Keratinocyte (primary cell): ENCODE measurements at places on chromosomes 12 and 14.
A peak's percentile ranks its signal among the peaks of the same experiment; 100 is the strongest.

DNA sequence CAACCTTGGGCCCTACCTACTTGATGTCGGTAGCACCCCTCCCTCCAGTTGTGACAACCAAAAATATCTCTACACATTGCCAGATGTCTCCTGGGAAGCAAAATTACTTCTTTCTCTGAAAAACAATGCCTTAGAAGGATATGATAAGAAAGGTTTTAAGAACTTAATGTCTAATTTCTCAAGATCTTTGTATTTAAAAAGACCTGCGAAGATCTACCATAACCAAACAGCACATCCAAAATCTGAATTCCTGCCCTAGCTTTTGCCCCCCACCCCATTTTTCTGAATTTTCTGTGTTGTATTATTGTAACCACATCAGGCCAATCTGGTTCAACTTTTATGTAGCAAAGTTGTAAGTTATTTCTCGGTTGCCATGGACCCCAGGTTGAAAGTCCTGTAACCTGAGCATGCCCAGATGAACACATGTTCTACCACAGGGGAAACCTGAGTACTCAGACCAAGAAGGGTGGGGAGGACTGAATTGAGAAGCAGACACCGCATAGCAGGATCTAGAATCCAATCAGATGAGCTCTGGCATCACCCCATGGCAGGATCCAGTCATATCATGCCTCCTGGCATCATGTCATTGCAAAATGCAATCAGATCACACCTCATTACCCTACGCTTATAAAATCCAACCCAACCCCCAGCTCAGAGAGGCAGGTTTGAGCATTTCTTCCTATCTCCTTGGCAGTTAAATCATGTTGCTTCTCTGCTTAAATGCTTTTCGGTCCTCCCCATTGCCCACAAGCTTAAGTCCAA is 8.7 kb downstream of the TMEM253 start:
- DNase-seq: no peak
- no peaks in the 10 kb centered on the region for H3K27me3 ChIP-seq
- H3K36me3 ChIP-seq: no peaks in the 10 kb centered on the region
- no peak overlapping the region for H3K4me3 ChIP-seq

GRCh38 chr12:67991158-67991557 is 1.9 kb downstream of the IFNG-AS1 start:
- peaks cover 18% of the 10 kb centered on the region for H3K27me3 ChIP-seq
- H3K4me1 ChIP-seq: no peaks in the 10 kb centered on the region
- no peak for DNase-seq
- H3K36me3 ChIP-seq: no peaks in the 10 kb centered on the region

DNA sequence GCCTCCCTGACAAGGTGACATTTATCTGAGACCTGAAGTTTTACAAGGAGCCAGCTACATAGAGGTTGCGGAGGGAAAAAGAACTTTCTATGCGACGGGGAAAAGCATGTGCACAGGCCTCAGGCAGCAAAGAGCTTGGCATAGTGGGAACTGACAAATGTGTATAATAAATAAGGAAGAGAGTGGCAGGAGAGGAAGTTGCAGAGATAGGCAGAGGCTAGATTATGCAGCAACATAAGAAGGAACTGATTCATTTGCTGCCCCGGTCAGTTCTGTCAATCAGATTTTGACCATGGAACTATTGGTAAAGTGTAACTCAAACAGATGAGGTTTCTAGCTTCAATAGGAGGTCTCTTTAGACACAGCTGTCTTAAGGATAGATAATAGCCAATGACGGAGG is 33.7 kb upstream of the RIC8B start:
- H3K27ac ChIP-seq: no peak overlapping the region
- no peak for DNase-seq
- H3K4me3 ChIP-seq: no peak overlapping the region
- H3K27me3 ChIP-seq: peaks cover 11% of the 10 kb centered on the region
- H3K36me3 ChIP-seq: no peaks in the 10 kb centered on the region

GRCh38 chr12:98838231-98838647 is 193.1 kb downstream of the APAF1 start:
- no peaks in the 10 kb centered on the region for H3K36me3 ChIP-seq
- no peaks in the 10 kb centered on the region for H3K27me3 ChIP-seq
- no peak overlapping the region for H3K27ac ChIP-seq
- no peak overlapping the region for H3K4me3 ChIP-seq
- no peaks in the 10 kb centered on the region for H3K4me1 ChIP-seq
- no peak for DNase-seq

- H3K4me1 ChIP-seq: no peaks in the 10 kb centered on the region
- no peak for DNase-seq
- H3K27me3 ChIP-seq: no peaks in the 10 kb centered on the region
- no peak overlapping the region for H3K27ac ChIP-seq
- H3K36me3 ChIP-seq: no peaks in the 10 kb centered on the region
- H3K4me3 ChIP-seq: no peak overlapping the region
Observed at GRCh38 chr12:92951006-92951405, 21.9 kb upstream of the EEA1 start.

DNA sequence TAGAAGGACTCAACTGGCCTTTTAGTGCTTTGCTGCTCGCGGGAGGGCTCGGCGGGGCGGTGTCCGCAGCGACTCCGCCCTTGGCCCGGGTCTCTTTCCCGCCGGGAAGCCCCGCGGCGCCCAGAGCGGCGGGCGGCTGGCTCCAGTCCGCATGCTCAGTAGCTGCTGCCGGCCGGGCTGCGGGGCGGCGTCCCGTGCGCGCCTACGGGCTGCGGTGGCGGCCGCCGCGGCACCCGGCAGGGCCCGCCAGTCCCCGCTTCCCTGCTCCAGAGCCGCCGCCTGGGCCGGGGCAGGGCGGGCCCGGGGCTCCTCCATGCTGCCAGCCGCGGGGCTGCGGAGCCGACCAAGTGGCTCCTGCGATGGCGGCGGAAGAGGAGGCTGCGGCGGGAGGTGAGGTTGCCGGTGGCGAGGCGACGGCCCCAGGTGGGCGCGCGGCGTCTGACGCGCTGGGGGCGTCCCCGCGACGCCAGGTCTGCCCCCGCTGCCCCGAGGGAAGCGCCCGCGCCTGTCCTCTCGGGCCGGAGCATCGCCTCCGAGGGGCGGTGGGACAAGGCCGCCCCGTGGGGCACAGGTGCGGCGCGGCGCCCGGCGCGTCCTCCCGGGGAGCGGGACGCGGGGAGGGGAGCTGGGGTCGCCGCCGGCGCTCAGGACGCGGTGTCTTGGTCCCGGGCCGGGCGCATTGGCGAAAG is at the start of gene BMAL2:
Gene BMAL2 (plus strand): TSS at position 123 of the 689 bp plus-strand sequence. CDS start 237 bp downstream, at position 360.
- H3K4me1 ChIP-seq: peaks cover 58% of the 10 kb centered on the region
- peak within 1 kb of the TSS; percentile 65 for H3K4me3 ChIP-seq
- no peak for DNase-seq

GRCh38 chr12:83753205-83753604 is 1066.5 kb downstream of the TMTC2 start:
- H3K27me3 ChIP-seq: no peaks in the 10 kb centered on the region
- H3K4me3 ChIP-seq: no peak overlapping the region
- peaks cover 3% of the 10 kb centered on the region for H3K4me1 ChIP-seq
- H3K36me3 ChIP-seq: no peaks in the 10 kb centered on the region

GRCh38 chr12:2291182-2291832 is 238.5 kb downstream of the CACNA1C start:
- H3K27ac ChIP-seq: no peak overlapping the region
- H3K4me3 ChIP-seq: no peak overlapping the region
- no peaks in the 10 kb centered on the region for H3K36me3 ChIP-seq
- no peak for DNase-seq
- H3K4me1 ChIP-seq: no peaks in the 10 kb centered on the region
- peaks cover 20% of the 10 kb centered on the region for H3K27me3 ChIP-seq

DNA sequence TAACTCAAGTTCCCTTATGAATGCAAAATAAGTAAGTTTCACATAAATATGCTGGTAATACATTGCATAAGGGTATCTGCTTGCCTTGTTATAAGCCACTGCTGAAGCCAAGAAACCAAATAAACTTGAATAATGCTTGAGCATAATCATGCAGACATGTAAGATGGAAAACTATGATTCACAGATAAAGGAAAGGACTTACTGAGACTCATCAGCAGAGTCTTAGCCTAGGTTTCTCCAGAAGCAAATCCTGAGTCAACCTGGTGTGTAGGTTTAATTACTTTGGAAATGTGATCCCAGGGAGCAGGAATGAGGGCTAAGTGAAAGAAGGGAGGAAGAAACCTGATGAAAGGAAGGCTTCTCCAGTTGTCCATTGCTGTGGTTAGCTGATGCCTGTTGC is 107.7 kb upstream of the BTG1 start:
- no peak for DNase-seq
- no peak overlapping the region for H3K4me3 ChIP-seq
- no peaks in the 10 kb centered on the region for H3K27me3 ChIP-seq
- no peaks in the 10 kb centered on the region for H3K36me3 ChIP-seq

DNA sequence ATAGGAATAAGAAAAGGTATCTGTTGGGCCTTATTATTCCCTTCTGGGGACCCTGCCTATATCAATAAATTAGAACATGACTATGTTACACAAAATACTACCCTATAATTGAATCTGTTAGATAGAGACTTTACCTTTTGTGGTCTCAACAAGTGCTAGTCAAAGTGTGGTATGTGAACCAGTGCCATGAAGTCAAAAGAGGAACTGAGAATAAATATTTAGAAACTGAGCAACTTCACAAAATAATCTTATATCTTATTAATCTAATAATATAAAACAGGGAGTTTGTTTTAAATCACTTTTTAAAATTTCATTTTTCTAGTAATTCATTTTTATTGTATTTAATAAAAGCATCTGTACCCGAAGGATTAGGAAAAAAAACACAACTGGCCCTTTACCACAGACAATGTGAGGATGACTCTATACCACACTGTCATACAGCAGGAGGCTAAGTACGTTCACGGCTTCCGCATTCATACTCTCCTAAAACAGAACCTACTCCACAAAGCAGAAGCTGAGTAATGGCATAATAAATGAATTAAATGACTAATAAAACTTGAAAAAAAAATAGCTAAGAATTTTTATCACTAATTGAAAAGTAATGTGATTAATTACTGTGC is 42.1 kb downstream of the SEC23A start:
- H3K27me3 ChIP-seq: no peaks in the 10 kb centered on the region
- H3K4me1 ChIP-seq: no peaks in the 10 kb centered on the region
- no peak overlapping the region for H3K27ac ChIP-seq
- DNase-seq: no peak
- peaks cover 12% of the 10 kb centered on the region for H3K36me3 ChIP-seq
- H3K4me3 ChIP-seq: no peak overlapping the region

- DNase-seq: no peak
- no peaks in the 10 kb centered on the region for H3K36me3 ChIP-seq
- H3K4me3 ChIP-seq: no peak overlapping the region
- H3K4me1 ChIP-seq: peaks cover 7% of the 10 kb centered on the region
- H3K27me3 ChIP-seq: no peaks in the 10 kb centered on the region
Observed at GRCh38 chr12:77727442-77728001, 103.2 kb upstream of the NAV3 start.

GRCh38 chr12:45232756-45233372 is 17.0 kb downstream of the ANO6 start:
- no peaks in the 10 kb centered on the region for H3K27me3 ChIP-seq
- H3K36me3 ChIP-seq: peaks cover 2% of the 10 kb centered on the region
- H3K4me3 ChIP-seq: no peak overlapping the region
- H3K27ac ChIP-seq: peak overlapping the region; percentile 97
- DNase-seq: peak; percentile 83

GRCh38 chr12:120668091-120668867 is 18.7 kb upstream of the MLEC start:
- no peak overlapping the region for H3K4me3 ChIP-seq
- DNase-seq: no peak
- no peaks in the 10 kb centered on the region for H3K27me3 ChIP-seq

- no peak for DNase-seq
- no peaks in the 10 kb centered on the region for H3K27me3 ChIP-seq
- no peaks in the 10 kb centered on the region for H3K36me3 ChIP-seq
- no peak overlapping the region for H3K4me3 ChIP-seq
- no peak overlapping the region for H3K27ac ChIP-seq
Observed at GRCh38 chr12:112590281-112590680, 171.5 kb downstream of the PTPN11 start.

GRCh38 chr12:131085816-131086591 is 132.3 kb downstream of the ADGRD1 start:
- no peaks in the 10 kb centered on the region for H3K27me3 ChIP-seq
- H3K27ac ChIP-seq: no peak overlapping the region
- no peak overlapping the region for H3K4me3 ChIP-seq
- H3K36me3 ChIP-seq: no peaks in the 10 kb centered on the region

GRCh38 chr12:102521662-102522277 is 41.4 kb upstream of the IGF1 start:
- no peak overlapping the region for H3K4me3 ChIP-seq
- H3K27ac ChIP-seq: no peak overlapping the region
- no peaks in the 10 kb centered on the region for H3K4me1 ChIP-seq
- no peaks in the 10 kb centered on the region for H3K27me3 ChIP-seq
